ENCODE measurements at places on chromosomes 11 and 22.

GRCh38 chr22:46788441-46789172 lies 26.2 kb downstream of the TBC1D22A start:
- no peak for DNase-seq

GRCh38 chr11:20025332-20025840 lies 134.9 kb downstream of the DBX1 start:
- DNase-seq = no peak

DNA sequence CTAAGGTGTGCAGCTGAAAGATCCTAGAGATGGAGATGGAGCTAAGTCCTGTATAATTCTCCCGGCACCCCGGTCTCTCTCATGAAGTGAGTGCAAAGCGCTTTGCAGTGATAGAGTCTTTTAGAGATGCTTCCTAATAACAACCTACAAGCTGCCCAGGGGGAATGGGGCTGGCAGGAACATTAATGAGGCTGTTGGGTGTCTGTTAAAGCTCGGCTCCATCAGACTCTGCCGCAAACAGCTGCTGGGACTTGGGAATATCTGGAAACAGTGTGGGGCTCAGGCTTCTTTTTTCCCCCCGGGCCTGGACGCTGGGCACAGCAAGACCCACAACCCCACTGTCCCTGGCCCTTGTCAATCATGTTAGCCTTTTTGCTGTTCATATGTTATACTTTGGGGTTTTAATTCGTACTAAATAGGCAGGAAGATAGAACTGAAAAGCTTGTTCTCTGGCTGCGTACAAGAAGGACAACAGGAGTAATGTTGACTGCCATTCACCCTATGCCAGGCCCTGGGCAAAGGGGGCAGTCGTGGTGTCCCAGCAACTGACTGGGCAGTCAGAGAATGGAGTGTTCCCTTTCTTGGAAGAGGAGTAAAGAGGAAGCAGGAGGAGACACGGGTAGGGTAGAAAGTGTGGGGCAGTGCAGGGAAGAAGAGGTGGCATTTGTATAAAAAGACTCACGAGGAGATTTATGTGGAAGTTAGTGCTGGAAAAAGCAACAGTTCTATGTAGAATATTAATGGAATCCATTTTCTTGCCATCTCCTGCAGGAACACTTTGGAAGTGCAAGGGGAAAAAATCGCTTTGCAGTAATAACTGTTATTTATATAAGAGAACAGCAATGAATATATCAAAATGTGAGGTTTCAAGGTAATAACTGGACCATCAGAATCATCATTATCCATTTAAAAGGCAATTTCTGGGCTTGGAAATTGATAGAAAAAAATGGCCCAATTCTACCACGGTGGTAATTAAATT lies 232.8 kb downstream of the GRIK4 start:
- no peak for DNase-seq

- DNase-seq = no peak
Measured at GRCh38 chr11:28838741-28839140, 730.6 kb downstream of the METTL15 start.

DNA sequence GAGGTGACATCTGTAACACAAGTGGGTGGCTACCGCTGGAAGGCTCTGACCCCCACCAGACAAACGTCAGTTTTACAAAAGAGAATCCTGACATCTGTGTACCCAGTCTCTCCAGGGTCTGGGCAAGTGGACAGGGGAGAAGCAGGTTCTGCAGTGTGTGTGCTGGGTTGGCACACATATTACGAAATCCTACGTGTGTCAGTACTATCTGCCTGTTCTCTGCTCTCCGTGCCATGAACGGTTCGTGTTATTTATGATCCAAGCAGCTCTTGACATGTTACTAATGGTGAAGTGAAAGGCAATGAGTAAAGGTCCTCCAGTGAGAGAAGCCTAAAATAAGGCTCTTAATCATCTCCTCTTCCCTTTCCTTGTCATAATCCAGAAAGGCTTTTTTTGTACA lies 201.5 kb upstream of the MTMR2 start:
- DNase-seq = no peak

GRCh38 chr11:3021125-3021524 lies 29.0 kb upstream of the NAP1L4 start:
- no peak for DNase-seq

- DNase-seq = no peak
Measured at GRCh38 chr22:20094197-20094807, 14.3 kb downstream of the DGCR8 start.

DNA sequence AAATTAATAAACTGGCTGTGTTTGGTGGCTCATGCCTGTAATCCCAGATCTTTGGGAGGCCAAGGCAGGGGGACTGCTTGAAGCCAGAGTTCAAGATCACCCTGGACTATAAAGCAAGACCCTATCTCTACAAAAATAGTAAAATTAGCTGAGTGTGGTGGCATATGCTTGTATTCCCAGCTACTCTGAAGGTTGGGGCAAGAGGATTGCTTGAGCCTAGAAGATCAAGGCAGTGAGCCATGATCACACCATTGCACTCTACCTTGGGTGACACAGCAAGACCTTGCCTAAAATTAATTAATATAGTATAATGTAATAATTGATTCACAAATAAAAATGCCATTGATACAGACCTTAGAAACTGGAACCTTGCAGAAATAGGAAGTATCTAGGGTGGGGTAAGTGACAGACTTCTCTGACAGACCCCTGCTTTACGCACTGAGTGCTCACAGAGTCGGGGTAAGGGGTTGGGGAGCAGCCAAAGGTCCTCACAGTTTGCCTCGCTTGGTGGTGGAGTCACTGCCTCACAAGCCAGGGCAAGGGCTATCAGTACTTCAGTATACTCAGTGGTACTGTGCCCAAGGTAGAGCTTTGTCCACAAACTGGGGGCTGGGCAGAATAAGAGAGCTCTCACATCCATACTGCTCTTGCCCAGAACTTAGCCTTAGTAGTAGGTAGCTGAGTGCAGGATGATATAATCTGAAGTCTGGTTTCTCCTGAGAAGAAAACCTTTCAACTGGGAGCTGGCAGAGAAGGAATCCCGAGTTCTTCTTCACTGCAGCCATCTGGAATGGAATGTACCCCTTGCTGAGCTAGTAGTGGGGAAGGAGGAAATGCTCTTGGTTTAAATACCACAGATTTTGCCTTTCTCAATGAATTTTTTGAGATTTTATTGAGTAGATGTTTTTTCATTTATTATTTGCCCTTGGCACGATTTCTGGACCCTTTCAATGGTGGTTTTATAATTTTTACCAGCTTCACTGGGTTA lies 65.5 kb downstream of the EMSY start:
- DNase-seq = no peak

DNA sequence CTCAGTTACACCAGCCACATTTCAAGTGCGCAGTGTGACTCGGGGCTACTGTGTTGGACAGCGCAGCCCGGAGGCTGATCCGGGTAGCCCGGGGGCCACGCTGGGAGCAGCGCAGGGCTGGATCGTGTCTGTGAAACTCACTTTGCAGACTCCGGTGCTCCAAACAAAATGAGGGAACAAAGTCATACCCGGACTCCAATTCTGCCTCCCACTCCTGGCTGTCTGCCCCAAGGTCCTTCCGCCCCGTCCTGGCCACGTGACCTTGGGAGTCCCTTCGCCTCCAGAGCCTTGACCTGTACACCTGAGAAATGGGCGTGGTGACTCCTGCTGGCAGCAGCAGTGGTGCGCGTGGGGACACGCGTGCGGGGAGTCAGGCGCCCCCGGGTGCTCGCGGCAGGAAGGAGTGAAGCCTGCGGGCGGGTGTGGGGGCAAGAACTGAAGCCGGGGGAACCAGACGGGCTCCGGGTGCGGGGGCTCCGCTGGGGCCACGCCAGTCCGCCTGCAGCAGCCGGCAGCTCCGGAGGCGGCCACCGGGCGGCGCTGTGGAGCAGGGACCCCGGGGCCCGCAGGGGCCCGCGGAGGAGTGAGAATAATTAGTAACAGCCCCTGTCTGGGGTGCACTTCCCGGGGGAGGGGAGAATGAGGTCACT lies 42.4 kb downstream of the KCNJ4 start:
- DNase-seq = peak; percentile 36

- DNase-seq = no peak
Measured at GRCh38 chr11:72425053-72425980, 9.0 kb downstream of the CLPB start.

- no peak for DNase-seq
Measured at GRCh38 chr11:62487738-62488551, 58.7 kb downstream of the AHNAK start.

- DNase-seq = no peak
Measured at GRCh38 chr11:72254299-72254993, 10.5 kb upstream of the PHOX2A start.

- DNase-seq = no peak
Measured at GRCh38 chr11:24056051-24056450, 440.8 kb upstream of the LUZP2 start.

DNA sequence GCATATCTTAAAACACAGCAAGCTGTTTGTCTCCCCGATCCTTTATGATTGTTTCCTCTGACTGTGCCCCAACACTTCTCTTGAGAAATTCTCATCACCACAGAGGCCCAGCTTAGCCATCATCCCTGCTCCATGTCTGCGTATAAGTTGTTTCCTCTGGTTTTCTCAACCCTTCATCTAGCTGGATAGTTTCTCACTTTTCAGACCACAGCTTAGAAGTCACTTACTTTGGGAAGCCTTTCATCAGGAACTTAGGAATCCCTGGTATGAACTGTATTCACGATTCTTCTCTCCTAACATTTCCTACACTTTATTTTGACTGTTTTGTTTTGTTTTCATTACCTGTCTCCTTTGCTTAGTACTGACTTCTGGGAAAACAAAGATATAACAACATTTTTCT lies 295.2 kb downstream of the GUCY1A2 start:
- DNase-seq = no peak

- no peak for DNase-seq
Measured at GRCh38 chr11:110431674-110432073, 1.9 kb downstream of the FDX1 start.

- no peak for DNase-seq
Measured at GRCh38 chr11:119377112-119377901, 4.2 kb downstream of the USP2 start.

DNA sequence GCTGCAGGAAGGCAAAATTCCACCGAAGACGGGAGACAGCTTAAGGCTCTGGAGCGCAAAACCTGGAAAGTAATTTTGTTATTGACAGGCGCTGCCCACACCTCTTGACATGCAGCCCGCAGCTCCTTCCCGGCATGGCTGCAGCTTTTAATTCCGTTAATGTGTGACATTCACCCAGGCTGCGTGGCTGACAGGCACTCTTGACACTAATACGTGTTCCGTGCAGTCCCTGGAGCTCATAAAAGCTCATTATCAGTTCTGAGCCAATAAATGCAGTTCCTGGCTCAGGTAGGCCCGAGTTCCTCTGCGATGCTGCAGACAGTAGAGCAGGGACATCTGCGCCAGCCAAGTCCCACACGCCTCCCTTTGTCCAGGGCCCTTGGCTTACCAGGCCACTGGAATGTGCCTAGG lies 34.8 kb downstream of the TSPAN18 start:
- DNase-seq = peak; percentile 35

DNA sequence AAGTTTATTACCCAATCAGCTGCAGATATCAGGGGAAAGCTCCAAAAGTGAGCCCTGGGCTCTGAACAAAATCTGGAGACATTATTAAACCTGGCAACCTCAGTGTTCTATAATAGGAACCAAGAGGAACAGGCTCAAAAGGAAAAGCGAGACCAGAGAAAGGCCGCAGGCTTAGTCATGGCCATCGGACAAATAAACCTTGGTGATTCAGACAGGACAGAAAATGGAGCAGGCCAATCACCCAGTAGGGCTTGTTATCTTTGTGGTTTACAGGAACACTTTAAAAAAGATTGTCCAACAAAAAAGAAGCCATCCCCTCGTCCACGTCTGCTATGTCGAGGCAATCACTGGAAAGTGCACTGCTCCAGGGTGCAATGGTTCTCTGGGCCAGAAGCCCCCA lies 7.7 kb upstream of the PANX1 start:
- no peak for DNase-seq

GRCh38 chr11:76616676-76617552 lies 53.6 kb downstream of the LRRC32 start:
- no peak for DNase-seq
